Inflammatory macrophage (primary cell): ENCODE measurements at places on chromosomes 5 and 9.
A peak's percentile ranks its signal among the peaks of the same experiment; 100 is the strongest.

GRCh38 chr9:33139421-33140228, 27.5 kb downstream of the B4GALT1 start:
- no peak for DNase-seq

- DNase-seq, result no peak
Observed at GRCh38 chr5:41878643-41879478, 8.6 kb upstream of the OXCT1 start.

GRCh38 chr9:33289936-33290246, 425 bp upstream of the NFX1 start:
- no peak for DNase-seq

GRCh38 chr5:140273401-140273877, 29.5 kb downstream of the PFDN1 start:
- DNase-seq, result peak; percentile 92

- no peak for DNase-seq
Observed at GRCh38 chr9:117224695-117225094, 190.2 kb downstream of the ASTN2 start.

DNA sequence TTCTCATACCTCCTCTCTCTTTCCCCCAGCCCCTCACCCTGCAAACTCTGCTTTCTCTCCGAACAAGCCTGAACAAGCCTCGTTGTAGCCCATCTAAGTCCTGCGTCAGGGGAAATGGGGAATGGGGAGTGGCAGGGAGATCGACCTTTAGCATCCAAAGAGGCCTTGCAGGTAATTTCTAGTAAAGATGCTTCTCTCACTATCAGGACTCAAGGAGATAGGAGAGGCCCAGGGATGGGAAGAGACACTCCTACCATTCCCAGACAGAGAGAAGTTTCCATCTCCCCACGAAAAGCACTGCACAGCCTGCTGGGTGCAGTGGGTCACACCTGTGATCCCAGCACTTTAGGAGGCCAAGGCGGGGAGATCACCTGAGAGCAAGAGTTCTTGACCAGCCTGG, 44.4 kb upstream of the CTNNA1 start:
- no peak for DNase-seq

DNA sequence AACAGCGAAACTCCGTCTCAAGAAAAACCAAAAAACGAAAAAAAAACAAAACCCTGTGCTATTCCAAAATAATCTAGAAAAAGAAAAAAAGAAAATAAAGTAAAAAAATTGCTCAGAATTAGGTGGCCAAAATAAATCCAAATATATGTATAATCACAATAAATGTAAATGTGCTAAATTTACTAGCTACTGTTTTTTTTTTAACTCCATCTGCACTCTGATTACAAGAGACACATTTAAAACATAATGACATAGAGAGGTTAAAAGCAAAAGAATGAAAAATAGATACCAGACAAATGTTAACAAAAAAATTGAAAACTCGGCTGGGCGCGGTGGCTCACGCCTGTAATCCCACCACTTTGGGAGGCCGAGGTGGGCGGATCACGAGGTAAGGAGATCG, 66.1 kb downstream of the FGF1 start:
- no peak for DNase-seq

DNA sequence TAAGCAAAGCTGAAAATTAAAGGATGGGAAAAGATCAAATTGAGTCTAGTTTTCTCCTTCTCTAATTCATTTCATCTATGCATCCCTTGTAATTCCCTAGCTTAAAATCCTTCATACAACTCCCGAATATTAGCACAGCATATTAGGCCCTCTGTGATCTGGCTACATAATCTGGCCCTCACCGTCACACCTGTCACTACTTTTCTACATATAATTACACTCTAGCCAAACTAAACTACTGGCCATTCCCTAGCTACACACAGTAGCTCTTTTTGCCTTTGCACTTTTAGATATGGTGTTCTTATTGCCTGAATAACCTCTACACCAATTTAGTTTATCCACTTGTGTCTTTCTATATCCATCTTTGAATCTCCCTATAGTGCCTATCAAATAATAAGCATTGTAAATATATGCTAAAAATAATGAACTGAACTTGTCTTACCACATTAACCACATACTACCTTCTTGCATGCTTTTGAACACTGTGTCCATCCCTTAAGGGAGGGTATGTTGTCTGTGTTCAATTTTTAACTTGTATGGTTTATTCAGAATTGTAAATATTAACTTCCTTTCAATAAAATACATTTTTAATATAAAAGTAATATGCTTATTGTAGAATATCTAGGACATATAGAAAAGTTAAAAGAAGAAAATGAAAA, 15.9 kb downstream of the RANBP6 start:
- DNase-seq, result no peak

- DNase-seq, result no peak
Observed at GRCh38 chr9:71608021-71608420, 160.3 kb downstream of the CEMIP2 start.

DNA sequence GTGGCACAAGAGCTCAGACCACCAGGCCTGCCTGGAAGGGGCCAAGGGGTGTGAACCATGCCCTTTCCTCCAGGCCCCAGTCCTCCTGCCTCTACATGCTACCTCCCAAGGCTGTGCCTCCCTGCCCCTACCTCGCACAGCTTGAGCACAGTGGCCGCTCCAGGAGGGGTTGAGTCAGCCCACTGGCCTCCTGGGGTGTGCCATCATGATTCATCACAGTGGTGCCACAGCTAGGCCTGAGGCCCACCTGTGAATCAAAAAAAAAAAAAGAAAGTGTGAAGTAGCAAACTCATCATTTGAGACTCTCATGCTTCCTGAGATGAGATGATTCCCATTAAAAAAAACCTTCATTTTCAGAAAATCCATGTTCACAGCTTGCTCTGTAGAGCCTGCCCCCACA, 240.5 kb downstream of the HSPA4 start:
- no peak for DNase-seq

DNA sequence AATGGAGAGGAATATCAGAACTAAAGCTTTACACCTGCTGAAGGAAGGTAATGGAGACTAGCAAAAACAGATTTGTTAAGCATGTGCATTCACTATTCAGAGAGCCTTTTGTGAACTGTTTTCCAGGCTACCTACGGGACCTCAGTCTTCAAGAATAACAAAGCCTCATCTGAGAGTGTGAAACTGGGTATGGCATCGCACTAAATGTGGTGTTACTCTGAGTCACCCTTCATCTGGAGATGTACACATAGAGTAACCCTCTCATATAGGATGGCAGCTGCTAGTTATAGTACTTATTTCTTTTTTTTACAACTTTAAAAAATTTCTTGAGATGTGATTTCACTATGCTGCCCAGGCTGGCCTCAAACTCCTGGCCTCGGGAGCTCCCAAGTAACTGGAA, 306.8 kb downstream of the ZNF608 start:
- DNase-seq, result no peak

GRCh38 chr9:93210324-93210973, 26.5 kb downstream of the WNK2 start:
- DNase-seq, result no peak

GRCh38 chr9:35357116-35357515, 132.8 kb upstream of the RUSC2 start:
- DNase-seq, result no peak

- no peak for DNase-seq
Observed at GRCh38 chr5:151718646-151719045, 31.9 kb upstream of the SPARC start.

DNA sequence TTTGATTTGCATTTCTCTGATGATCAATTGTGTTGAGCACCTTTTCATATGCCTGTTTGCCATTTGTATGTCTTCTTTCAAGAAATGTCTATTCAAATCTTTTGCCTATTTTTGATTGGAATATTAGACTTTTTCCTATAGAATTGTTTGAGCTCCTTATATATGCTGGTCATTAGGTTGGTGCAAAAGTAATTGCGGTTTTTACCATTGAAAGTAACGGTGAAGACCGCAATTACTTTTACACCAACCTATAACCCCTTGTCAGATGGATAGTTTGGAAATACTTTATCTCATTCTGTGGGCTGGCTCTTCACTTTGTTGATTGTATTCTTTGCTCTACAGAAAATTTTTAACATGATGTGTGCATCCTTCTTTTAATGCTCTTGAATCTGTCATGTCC, 113.2 kb upstream of the PRRC1 start:
- no peak for DNase-seq

DNA sequence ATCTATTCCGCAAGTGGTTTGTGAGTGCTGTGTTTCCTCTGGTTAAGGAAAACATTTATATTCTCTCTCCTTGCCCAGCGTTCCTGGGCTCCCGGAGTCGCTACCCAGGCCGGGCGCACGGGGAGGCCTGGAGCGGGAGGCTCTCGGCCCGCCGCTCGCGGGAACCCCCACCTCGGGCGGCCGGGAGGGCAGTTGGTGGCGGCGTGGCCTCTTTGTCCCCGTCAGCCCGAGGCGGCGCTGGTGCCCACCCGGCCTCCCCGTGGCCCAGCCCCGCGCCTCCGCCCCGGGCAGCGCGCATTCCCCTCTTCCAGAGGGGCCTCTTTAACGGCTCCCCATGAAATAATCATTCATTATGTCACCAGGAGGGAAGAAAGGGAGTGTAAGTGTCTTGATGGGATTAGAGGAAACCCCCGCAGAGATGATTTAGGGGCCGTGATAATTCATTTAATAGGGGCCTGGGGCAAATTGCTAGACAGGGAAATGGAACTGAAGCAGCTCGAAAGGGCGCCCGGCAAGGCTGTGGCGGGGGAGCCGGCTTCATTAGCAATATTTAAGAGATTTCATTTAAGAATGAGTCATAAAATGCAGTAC, 181.9 kb upstream of the TBCA start:
- DNase-seq, result no peak

- DNase-seq, result no peak
Observed at GRCh38 chr5:179920175-179920574, 12.5 kb upstream of the TBC1D9B start.

- no peak for DNase-seq
Observed at GRCh38 chr5:143924311-143924978, 112.5 kb downstream of the HMHB1 start.

DNA sequence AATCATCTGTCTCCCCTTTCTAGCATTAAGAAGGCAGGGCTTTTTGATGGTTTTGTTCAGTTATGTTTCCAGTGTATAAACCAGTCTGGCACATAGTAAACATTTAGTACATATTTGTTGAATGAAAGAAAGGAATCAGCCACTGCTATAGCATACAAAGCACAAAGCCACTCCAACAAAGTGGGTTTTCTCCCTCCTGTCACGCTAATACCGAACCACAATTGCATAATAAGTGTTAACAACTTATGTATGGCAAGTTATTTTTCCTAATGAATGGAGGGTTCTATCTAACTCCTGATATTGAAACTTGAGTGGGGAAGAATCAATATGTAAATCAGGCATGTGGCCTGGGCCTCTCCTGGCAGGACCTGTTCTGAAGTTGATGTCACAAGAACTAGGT, 53.9 kb downstream of the PRUNE2 start:
- no peak for DNase-seq

- no peak for DNase-seq
Observed at GRCh38 chr5:109196823-109197160, 213.0 kb downstream of the PJA2 start.

DNA sequence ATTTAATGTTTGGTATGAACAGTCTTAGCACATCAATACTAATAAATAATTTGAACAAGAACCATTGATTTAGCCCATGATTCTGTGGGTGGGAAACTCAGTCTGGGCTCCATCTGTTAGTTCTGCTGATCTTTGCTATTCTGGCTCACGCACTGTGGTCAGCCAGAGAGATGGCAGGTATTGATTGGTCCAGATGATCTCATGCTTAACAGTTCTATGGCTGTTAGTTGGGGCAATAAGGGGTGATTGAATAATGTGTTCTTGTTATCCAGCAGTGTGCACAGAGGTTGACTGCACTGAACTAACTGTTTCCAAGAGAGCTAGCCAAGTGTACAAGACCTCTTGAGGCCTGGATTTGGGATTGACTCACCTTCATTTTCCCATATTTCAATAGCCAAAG, 824.3 kb downstream of the SEMA5A start:
- no peak for DNase-seq

GRCh38 chr5:34496260-34496691, 159.9 kb upstream of the RAI14 start:
- DNase-seq, result no peak

- DNase-seq, result peak; percentile 19
Observed at GRCh38 chr9:38263532-38263931, 129.0 kb upstream of the ALDH1B1 start.
